Activated CD4-positive, alpha-beta T cell treated with anti-CD3 and anti-CD28 coated beads for 48 hours (primary cell): ENCODE measurements at places on chromosomes 7 and 10.
A peak's percentile ranks its signal among the peaks of the same experiment; 100 is the strongest.

DNA sequence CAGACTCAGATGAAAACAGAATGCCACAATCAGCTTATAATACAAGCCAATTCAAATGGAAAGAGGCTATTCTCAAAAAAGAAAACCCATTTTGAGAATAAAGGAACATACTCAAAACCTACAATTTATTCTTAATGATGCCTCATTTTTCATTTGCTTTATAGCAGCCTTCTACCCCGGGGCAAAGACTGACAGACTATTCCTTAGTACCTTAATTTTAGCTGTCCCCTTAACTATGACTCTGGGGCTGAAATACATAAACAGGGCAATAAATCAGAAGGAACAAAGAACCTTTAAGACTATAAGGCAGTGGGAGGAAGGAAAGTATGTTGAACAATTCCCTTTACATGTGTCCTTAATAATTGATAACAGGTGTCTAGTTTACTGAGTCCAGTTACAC is 76.8 kb downstream of the TMEM106B start:
- DNase-seq: no peak

DNA sequence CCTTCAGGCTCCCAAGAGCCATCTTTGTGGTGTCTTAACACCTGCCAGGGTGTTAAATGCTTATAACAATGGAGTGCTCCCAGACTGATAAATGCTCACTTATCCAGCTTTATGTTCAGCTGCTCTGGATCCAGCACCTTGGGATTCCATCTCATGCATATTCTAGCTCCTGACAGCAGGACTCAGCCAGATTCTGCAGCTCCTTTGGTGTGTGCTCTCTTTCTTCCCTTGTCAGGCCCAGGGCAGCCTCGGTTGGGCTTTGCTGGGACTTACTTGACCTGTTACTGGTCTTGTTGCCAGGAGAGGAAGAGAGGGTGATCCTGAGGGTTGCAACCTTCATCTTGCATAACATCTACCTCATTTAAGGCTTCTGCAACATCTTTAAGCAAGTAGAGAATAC is 59.4 kb upstream of the CCNY start:
- DNase-seq: no peak

- DNase-seq: no peak
Measured at GRCh38 chr7:118974836-118975235, 750.3 kb downstream of the ANKRD7 start.

DNA sequence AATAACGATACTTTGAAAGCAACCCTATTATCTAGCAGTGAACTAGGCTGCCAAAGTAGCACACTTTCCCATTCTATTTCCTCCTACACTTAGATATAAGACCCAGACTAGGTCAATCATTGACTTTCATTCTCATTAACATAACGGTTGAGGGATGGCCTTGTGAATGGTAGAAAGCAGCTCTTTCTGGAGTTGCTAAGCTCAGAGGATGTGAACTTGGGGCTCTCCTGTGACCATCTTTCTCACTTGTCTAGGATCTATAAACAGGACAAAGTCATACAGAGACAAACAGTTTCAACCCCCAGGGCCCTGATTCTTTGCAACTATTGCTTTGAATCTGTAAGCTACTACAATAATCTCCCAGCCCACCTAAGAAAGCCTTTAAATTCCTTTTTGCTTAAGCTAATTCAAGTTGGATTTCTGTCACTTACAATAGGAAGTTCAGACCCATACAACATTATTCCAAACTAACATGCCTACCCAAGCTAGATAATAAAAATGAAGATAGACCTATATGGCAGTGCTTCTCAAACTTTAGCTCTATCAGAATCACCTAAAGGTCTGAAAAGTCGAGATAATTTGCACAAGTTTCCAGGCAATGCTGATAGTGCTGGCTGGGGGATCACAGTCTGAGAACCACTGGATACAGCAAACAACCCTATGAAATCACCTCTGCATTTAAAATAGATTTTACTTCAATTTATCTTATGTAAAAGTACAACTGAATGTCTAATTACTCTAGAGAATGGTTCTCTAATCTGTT is 16.7 kb downstream of the P4HA1 start:
- no peak for DNase-seq

DNA sequence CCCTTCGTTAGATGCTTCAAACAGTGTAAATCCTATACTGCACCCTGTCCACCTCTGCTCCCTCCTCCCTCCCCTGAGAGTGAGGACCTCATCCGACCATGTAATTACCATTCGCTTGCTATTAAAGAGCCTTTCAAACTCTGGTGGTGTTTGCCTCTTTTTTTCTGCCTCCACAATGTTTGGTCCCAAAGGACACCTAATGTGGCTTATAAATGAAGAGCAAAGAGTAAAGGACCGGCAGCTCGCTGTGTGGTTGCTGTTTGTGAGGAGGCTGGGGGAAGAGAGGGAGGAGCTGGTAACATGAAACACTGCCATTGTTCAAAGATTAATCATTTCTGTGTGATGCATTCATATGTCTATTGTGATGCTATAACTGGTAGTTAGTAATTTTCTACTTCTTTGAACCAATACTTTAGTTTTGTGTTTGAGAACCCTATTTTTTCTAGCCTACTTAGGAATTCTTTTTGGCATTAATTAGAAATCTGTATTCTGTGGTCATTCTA is 27.9 kb downstream of the MTURN start:
- DNase-seq: peak; percentile 29

GRCh38 chr7:45143616-45144015 is 14.0 kb upstream of the RAMP3 start:
- no peak for DNase-seq

- DNase-seq: no peak
Measured at GRCh38 chr7:131234719-131235488, 92.8 kb upstream of the MKLN1 start.

DNA sequence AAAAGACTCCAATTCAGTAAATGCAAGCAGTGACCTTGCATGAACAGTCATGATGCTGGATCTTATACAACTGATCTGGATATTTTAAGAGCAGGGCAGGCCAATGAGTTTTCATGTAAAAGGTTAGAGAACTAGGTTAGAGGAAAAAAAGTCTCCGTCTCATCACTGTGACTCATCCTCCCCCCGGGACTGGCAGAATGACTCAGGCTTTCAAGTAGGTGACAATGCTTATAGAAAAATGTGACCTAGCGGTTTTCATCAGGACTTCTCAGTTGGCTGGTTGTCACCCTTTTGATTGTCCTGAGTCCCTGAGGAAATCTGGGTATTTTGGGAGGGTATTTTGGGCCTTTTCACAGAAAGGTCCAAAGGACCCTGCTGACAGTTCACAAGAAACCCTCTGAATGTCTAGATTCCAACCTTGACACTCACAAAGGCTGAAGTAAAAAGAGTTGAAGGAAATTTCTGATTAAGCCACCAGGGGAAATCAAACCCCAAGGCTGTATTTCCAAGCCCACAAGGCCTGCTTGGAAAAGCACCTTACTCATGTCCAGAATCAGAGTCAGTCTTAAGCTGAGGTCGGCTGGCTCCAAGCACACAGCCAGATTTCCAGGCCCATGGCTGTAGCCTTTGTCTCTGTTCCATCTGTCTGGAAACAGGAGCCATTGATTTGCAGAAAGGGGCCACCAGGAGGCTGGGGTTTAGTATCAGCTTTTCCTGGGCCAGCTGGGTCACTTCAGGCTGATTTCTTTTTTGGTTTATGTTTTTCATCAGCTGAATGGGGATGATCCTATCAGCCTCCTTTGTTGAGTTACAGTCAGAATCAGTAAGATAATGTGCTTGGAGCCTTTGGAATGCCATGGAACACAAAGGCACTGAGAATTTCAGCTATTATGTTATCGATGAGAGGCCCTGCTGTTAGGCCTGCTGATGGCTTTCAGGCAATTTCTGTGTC is 226.4 kb upstream of the HABP2 start:
- DNase-seq: peak; percentile 66

GRCh38 chr10:27695706-27696105 is 49.9 kb downstream of the MKX start:
- DNase-seq: no peak

DNA sequence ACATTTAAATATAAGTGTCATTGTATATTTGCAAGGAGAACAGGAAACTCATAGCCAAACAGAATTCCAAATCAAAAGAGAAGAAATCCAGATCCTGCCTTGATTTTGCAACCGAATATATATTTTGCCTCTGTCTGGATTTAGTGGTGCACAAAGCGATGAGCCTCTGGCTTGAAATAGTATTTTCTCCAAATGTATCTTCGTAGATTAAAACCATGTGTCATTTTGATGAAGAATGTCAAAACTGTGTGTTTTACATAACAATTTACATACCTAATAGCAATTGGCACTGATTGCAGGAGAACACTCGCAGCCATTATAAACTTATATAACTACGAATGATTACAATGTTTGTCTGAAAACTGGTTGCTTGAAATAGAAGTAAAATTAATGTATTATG is 156.4 kb downstream of the ARID5B start:
- DNase-seq: no peak

DNA sequence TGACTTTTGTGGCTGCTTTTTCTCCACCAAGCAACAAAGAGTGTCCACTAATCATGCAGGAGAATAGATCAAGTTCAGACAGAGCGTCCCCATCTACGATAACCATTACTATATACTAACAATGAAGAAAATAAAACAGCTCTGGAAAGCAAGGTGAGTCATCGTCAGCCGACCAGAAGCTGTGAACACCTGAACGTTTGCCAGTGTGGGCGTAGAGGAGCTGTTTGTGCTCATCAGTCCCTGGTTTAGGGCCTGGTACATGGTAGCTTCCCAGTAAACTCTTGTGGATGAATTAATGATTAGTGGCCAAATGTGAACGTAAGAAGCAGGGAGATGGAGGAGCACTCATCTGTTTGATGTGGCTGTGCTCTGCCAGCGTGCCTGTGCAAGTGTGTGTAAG is 180.7 kb downstream of the EVX1 start:
- no peak for DNase-seq

DNA sequence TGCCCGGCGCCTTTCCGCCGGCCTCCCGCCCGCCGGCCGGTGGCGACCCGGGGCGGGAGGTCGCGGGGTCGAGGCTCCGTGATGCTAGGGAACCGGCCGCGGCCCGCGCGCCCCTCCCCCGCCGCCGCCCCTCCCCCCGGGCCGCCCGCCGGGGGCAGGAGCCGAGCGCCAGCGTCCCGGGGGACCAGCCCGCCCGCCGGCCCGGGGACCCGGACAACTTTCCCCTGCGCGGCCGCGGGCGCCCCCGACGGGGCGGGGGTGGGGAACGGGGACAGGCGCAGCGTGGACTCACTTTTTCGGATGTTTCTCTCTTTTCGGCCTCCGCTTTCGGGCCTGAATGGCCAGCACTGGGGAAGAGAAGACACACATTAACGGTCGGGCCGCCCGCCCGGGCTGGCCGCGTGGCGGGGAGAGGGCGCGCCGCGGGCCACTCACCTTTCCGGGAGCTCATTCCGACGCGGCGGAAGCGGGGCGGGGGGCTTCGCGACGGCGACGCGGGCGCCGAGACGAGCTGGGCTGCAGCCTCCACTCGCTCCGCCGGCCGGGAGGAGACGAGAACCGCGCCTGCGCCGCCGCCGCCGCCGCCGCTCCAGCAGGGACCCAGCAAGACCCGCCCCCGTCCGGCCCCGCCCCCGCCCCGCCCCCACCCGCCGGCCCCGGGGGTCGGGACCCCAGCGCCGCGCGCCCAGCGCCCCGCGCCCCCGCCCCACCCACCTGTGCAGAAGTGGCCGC is at the start of gene SRPK2:
Gene SRPK2 (minus strand): TSS at position 566 of the 732 bp plus-strand sequence.
- DNase-seq: peak; percentile 83

DNA sequence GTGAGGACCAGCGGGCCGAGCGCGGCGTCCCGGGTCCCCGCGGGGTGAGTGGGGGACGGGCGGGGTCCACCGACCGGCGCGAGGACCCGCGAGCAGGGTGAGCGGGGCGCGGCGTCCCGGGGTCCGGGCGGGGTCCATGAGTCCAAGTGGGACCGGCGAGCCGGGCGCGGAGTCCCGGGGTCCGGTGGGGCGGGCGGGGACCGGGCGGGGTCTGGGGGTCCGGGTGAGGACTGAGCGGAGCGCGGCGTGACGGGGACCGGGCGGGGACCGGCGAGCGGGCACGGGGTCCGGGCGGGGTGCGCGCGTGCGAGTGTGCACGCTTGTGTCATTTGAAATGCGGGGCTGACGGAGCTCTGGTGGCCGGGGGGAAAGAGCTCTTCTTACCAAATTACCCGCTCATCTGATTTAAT is 765 bp downstream of the CELF2 start:
- peak; percentile 31 for DNase-seq

- DNase-seq: no peak
Measured at GRCh38 chr10:74114041-74114448, 36.6 kb downstream of the AP3M1 start.
